Large intestine (tissue), 12 donors: ENCODE measurements at places on chromosomes 16 and 17. TPM values are rescaled to one million over a fixed set of nuclear protein-coding genes. Genes with fewer than 3 reads are reported as not detected.

Gene GRAP
- 2.9 TPM for polyA plus RNA-seq

Gene KRTAP9-4
- polyA plus RNA-seq = not detected

GRCh38 chr17:70157151-70157550 lies 12.2 kb upstream of the KCNJ2 start:
- DNase-seq = no peak

Gene SLFN5
- 4.7 TPM for polyA plus RNA-seq

Gene MYH3
- 26.7 TPM for polyA plus RNA-seq

Gene KRT26
- not detected for polyA plus RNA-seq

DNA sequence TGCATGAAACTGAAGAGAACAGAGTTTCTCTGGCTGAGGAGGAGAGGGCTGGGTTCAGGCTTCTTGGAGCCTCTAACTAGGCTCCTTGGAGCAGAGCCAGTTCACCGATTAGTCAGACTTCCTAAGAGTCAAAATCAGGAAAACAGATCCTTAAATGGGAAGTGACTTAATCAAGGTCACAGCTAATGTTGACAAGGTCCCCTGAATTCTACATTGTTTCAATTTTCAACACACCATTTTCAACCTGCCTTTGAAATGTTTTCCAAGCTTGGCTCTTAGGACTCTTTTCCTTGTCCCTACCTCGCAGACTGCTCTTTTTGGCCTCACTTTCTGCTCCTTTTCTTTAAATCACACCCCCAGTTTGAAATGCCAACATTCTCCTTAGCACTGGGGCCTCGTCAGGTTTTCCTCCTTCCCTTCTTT lies 16.3 kb downstream of the MYL4 start:
- no peak for DNase-seq

Gene CCDC200
- 47.1 TPM for polyA plus RNA-seq
